ENCODE measurements at places on chromosomes 12 and 14. TPM values are rescaled to one million over a fixed set of nuclear protein-coding genes. Genes with fewer than 3 reads are reported as not detected.

- DNase-seq: no peak
Observed at GRCh38 chr12:59030415-59030814, 110.1 kb upstream of the LRIG3 start.

- no peak for DNase-seq
Observed at GRCh38 chr12:3564411-3564810, 73.4 kb downstream of the PRMT8 start.

GRCh38 chr14:86084097-86084496 lies 554.2 kb downstream of the FLRT2 start:
- DNase-seq: no peak

FOXM1 gene
- 1.2 TPM for total RNA-seq

DNA sequence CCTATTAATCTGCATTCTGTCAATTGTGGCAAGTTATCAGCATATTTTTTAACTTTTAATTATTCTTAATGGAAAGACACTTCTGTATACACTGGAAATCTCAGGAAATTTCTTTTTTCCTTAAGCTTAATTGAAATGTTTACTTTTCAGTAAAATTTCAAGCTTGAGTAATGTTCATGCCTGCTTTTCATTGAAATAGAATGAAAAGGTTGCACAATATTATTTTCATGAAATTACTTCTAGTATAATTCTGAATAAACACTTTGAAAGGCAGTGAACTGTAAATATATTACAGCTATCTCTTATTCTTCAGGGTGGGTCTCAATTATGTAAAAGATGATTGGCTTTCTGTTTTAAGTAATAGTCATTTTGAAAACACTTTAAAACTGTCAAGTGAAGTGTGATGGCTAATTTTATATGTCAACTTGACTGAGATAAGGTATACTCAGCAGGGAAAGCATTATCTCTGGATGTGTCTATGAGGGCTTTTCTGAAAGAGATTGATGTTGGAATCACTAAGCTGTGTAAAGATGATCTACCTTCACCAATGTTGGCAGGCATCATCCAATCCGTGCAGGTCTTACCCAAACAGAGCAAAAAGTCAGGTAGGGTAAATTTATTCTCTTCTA lies 29.9 kb downstream of the CLEC2D start:
- DNase-seq: no peak

SPIC gene
- not detected for total RNA-seq

- DNase-seq: no peak
Observed at GRCh38 chr14:26934151-26934550, 336.3 kb upstream of the NOVA1 start.

DNA sequence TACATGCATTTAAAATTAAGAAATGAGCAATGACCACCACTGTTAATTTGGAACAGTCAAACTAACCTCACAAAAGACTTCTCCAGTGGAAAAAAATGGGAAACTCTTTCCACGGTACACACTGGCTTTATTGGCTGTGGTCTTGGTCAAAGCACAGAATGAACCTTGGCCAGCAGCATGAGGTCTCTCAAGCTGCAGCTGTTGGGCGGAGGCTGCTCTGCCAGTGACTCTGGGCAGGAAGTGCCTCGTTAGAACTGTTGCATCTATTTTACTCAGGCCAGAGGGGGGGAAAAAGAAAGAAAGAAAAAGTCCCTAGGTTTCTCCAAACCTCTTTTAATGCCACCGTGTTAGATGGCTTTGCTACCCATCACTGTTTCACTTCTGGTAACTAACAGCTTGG lies 279.8 kb upstream of the DIO2 start:
- DNase-seq: peak; percentile 37

DNA sequence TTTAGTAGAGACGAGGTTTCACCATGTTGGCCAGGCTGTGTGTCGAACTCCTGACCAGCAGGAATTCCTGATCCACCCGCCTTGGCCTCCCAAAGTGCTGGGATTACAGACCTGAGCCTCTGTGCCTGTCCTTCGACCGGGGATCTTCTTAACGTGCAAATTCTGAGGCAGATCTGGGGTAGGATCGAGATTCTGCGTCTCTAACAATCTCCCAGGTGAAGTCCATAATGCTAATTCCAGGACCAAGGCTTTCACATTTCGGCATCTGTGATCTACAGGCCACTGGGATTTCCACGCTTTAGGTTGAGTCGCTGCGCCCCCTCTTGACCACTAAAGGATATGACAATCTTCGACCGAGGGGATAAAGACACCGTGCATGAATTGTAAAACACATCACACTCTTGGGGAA lies 24.8 kb downstream of the FOS start:
- DNase-seq: peak; percentile 63

DNA sequence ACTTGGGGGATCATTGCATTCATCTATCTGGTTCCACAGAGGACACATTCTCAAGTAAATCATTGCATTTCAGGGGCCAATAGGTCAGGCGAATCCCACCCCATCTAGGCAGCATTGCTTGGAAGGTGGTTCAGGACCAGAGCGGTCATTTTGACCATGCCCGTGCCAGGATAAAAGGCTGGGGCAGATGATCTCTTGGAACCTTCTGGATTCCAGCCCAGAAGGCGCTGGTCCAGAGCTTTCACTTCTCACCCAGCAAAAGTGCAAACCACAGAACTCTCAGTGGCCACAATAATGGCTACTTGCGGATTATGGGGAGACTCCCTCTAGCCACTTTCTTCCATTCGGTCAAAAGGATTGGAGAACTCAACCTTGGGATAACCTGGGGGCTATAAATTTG lies 595 bp upstream of the KRT85 start:
- no peak for DNase-seq

IFNG gene
- not detected for total RNA-seq

DNA sequence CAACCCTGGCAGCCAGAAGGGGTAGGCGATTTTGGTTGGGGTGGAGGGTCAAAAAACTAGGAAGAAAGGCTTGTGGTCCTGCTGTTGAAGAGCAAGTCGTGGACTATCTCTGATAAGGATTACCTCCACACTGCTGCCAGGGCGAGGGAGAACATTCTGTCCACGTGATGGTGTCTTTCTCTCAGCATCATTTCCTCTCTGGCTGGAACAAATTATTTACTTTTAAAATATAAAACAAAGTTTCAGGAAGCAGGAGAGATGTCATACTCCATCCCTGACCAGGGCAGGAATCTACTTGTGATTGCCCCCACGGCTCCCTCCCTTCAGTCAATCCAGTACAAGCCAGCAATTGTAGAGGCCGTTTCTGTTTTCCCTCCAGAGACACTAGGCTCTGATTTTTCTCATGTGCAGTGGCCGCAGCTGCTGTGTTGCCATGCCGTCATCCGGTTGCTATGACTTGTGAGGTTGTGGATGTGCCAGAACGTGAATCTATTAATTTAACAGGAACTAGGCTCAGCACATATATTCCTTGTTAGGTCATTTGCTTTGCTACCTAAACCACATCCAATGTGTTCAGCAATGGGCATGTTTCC lies 61.5 kb upstream of the PTGR2 start:
- DNase-seq: peak; percentile 74

DNA sequence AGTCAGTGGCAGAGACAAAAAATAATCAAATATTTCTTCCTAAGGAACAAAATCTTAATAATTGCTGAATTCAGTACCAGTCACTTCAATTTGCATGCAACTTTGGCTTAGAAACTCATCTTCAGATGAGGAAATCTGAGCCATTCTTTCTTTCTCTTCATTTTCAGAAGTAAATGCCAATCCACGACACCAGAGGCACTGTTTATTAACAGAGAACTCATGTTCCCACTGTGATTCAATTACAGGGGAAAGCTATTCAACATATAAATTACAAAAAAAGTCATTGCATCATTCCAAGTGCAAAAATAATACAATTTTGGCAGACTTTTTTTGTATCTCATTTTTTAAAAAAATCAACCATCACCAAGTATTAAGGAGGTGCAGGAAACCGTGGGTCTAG lies 816.1 kb upstream of the TMEM132C start:
- DNase-seq: no peak

DNA sequence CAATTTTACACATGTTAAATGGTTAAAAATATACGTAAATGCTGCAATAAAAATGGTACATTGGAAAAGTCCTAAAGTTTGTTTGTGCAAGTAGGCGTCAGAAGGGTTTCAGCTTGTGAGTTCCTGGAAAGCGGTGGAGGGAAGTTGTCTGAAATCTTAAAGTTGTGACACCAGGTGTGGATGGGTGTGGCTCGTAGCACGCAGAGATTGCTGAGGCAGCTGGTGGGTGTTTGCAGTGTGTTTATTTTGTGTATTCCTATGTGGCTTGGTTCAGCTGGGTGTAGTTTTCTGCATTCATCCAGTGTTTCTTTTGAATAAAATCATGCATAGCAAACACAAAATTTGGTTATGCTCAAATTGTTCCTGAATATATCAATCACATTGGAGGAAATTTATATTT lies 136.8 kb upstream of the TBX3 start:
- no peak for DNase-seq

- DNase-seq: no peak
Observed at GRCh38 chr14:75645056-75645455, 15.6 kb downstream of the ERG28 start.

SAMD15 gene
- total RNA-seq: 1.1 TPM

ISCU gene
- 193 TPM for total RNA-seq
